Stimulated activated CD4-positive, alpha-beta T cell treated with anti-CD3 and anti-CD28 coated beads, Interleukin-12 subunit alpha, Interleukin-12 subunit beta, amount 100 ng/mL, for 4 hours (primary cell): ENCODE measurements at places on chromosomes 12 and 14.

DNA sequence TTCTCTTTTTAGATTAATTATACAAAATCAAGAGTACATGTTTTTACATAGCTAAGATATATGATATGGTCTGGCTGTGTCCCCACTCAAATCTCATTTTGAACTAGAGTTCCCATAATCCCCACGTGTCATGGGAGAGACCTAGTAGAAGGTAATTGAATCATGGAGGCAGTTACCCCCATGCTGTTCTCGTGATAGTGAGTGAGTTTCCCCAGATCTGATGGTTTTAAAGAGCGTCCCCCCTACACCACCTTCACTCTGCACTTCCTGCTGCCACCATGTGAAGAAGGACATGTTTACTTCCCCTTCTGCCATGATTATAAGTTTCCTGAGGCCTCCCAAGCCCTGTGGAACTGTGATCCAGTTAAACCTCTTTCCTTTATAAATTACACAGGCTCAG, 21.4 kb upstream of the DRAM1 start:
- DNase-seq, result no peak

DNA sequence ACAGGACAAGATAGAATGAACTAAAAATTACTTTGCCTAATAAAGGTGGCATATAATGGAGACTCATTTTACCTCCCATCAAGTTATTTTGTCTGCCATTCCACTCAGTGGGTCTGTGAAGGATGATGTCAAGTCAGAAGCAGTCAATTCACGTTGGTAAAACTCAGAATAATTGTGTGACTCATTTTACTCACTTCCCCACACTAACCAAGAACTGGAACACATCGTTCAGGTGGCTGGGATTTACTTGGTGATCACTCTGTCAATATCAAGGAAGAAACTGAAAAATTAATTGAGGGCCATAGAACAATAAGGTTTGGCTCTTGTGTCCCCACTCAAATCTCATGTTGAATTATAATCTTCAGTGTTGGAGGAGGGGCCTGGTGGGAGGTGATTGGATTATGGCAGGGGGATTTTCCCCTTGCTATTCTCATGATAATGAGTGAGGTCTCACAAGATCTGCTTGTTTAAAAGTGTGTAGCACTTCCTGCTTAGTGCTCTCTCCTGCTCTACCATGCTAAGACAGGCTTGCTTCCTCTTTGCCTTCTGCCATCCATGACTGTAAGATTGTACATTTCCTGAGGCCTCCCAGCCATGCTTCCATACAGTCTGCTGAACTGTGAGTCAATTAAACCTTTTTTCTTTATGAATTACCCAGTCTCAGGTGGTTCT, 35.7 kb upstream of the GTF2A1 start:
- DNase-seq, result no peak

DNA sequence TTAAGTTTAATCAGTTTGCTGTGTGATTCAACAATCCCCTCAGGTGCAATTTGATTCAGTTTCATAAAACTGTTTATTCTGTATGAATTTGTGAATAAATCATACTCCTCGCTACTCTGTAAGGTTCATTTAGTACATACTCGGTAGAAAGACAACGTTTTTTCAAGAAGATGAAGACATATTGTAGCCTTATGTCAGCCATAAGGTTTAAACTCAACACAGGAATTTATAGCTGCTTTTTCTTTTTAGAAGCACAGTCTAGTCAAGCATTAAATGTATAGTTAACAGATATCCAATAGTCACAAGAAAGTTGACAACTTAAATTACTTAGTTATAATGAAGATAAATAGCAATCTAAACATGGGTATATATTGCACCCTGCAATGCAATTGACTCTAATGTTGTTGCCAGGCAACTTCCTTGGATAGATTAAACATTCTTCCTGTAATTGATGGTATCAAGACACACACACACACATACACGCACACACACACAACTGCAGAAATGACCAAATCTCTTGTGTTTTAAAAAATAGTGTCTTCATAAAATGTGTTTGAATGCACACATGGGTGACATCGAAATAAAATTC, 151.5 kb upstream of the MGAT4C start:
- no peak for DNase-seq

- DNase-seq, result no peak
These were observed 42.1 kb upstream of the LGR5 start for GRCh38 chr12:71397433-71397954.

DNA sequence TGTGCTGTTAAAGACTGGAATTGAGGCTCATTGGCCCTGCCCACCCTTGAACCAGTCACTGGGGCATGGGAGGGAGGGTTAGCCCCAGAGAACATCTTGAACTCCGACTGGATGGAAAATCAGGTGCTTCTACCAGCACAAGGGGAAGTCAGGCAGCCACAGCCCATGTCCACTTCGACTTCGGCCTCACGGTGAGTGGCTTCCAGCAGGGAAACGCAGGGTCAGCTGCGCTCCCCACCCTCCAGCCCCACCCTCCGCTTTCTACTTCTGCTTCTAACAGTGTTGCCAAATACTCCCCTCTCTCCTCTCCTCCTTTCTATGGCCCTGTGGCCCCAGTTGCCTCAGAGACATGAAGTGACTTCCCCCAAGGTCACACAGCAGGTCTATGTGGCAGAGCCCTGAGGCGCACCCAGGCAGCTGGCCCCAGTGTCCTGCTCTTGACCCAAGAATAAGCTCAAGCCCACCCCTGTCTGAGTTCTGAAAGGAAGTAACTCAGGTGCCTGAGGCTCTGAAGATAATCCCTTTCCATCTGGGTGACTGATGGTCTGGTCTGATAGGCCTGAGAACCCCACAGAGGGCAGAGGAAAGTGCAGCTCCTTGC, 11.9 kb upstream of the SH2B3 start:
- no peak for DNase-seq

- DNase-seq, result no peak
These were observed 163.5 kb upstream of the EEA1 start for GRCh38 chr12:93092649-93092945.

GRCh38 chr14:79735121-79735520, 476.2 kb downstream of the DIO2 start:
- no peak for DNase-seq

GRCh38 chr12:67068761-67069450, 200.3 kb upstream of the CAND1 start:
- peak; percentile 46 for DNase-seq

GRCh38 chr12:20493934-20494333, 125.6 kb downstream of the PDE3A start:
- DNase-seq, result no peak

GRCh38 chr12:12660201-12660600, 35.8 kb downstream of the GPR19 start:
- DNase-seq, result no peak

GRCh38 chr12:88623777-88624548, 43.7 kb upstream of the KITLG start:
- DNase-seq, result no peak

DNA sequence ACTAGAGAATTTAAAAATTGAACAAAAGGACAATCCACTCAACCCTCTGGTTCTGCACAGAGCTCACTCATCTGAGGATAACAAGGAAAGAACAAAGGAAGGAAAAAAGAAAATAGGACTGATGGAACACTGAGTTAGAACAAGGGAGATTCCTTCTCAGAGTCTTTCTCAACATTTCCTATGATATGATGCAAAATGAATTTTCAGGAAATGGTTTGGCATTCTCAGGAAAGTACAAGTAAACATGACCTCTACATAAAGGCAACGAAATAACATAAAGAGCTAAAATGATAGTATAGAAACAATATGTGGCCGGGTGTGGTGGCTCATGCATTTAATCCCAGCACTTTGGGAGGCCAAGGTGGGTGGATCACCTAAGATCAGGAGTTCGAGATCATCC, 135.8 kb downstream of the ITPR2 start:
- no peak for DNase-seq

DNA sequence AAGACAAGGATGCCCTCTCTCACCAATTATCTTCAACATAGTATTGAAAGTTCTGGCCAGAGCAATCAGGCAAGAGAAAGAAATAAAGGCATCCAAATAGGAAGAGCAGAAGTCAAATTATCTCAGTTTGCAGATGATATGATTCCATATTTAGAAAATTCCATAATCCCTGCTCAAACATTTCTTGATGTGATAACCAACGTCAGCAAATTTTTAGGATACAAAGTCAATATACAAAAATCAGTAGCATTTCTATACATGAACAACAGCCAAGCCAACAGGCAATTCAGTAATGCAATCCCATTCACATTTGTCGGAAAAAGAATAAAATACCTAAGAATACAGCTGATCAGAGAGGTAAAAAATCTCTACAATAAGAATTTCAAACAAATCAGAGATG, 969.7 kb upstream of the USP15 start:
- no peak for DNase-seq

GRCh38 chr12:2857021-2857431, at the start of gene TEX52:
Gene TEX52, minus strand, starts transcription at chr12:2857039. Its CDS starts 13 bp downstream, at chr12:2857026.
- DNase-seq, result no peak

GRCh38 chr12:45973526-45973925, 16.8 kb downstream of the SCAF11 start:
- no peak for DNase-seq

DNA sequence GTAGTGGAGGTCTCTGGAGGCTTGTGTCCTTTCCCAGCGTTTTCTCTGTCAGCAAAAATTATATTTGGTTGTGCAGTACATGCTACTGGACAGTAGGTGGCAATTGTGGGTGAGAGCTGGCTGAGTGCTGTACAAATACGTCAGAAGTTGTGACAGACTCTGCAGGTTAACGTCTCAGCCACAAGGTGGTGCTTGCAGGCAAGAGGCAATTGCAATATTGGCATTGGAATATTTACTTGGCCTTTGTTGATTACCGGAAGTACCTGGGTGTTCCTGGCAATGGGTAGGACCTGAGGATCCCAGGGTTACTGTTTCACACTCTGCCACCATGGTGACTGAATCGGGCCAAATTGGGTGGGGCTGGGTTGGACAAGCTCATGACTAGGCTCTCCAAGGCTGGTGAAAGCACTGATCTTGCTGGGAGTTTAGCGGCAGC, 333.9 kb upstream of the LMO3 start:
- no peak for DNase-seq

- no peak for DNase-seq
These were observed 6.9 kb downstream of the LMO3 start for GRCh38 chr12:16599081-16599480.

- DNase-seq, result no peak
These were observed 17.8 kb upstream of the PPP2R5C start for GRCh38 chr14:101743701-101744100.

- DNase-seq, result no peak
These were observed 3.8 kb downstream of the MCRS1 start for GRCh38 chr12:49563951-49564685.

DNA sequence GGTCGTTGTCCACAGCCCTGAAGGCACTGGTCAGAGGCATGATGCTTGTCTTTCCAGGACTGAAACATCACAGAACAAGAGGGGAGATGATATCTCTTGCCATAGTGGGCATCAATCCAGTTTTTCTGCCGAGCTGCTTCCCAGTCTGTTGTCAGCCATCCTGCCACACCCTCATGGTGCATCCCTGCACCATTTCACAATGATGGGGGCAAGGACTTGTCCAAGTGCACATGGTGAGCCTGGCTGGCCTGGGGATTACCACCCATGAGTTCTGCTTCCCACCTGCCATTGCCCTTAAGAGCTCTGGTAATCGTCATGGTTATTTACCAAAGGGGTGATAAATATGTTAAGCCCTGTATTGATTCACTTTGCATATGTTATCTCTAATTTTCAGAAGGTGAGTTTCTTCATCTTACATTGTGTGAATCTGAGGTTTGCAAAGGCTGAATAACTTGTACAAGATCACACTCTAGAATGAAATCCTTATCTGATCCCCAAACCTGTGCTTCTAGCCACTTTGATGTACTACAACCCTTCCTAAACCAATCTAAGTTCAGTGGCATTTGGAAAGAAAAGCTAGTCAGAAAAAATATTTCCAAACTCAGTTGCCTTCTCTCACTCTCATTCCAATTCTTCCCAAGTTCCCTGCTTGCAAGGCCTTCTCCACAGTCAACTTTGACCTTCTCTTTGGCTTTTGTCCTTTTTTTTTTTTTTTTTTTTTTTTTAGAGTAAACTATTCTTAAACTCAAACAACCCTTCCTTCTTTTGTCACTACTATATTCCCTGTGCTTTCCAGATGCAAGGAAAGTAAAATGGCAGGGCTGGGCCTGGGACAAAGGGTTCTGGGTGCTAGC, 2.3 kb downstream of the AVIL start:
- no peak for DNase-seq

- no peak for DNase-seq
These were observed 23.9 kb downstream of the LRTM2 start for GRCh38 chr12:1844223-1844622.

GRCh38 chr12:65825183-65825506, 862 bp downstream of the HMGA2 start:
- DNase-seq, result no peak

- DNase-seq, result no peak
These were observed 15.0 kb downstream of the WNT5B start for GRCh38 chr12:1643905-1644533.

DNA sequence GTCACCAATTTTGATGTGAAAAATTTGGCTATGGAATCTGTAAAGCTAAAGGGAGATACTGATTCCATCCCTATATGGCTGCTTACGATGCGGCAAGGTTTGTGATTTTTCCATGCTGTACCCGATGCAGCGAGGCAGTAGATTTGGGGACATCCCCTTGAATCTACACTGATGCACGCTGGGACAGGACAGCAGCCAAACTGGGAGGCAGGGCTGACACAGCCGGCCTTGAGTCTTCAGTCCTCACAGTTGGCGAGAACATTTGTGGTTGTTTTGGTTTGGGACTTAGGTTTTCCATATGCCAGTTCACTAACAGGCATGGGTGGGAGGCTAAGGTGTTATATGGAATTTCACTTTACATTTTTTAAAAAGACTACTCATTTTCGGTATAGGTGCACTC, 3.8 kb downstream of the GALNT16 start:
- no peak for DNase-seq

DNA sequence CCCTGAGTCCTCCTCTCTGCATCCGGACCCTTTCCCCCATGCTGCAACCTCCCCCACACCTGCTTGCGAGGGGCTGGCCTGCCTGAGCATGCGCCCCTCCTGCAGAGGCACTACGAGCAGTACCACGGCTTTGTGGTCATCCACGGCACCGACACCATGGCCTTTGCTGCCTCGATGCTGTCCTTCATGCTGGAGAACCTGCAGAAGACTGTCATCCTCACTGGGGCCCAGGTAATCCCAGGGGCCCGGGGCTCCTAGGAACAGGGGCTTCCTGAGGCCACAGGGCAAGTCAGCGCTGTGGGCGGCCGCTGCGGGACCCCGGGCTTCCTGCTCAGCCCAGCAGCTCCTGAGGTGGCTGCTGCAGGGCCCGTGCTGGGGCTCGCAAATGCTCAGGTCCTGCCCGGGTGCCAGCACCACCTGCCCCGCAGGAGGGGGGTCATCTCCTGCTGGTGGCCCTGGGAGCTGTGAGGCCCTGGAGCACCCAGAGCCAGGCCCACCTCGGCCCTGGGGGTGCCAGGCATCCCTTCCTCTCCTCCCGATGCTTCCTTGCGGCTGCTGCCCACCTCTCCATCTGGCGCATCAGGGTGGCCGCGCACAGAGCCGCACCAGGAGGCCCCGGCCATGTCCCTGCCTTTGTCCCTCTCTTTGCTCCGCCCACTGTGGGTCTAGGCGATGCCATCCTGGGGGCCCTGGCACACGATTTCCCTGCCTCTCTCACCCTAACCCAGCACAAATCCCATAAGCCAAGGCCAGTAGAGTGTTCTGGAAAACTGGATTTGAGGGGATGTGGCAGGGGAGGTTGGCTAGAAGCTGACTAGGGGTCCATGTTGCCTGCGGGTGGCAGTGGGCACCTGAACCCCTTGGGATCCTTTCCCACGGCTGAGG, 10.2 kb downstream of the ASPG start:
- no peak for DNase-seq
